Femur (tissue), 1 donor: ENCODE measurements at places on chromosomes 1 and 21.
A peak's percentile ranks its signal among the peaks of the same experiment; 100 is the strongest.

DNA sequence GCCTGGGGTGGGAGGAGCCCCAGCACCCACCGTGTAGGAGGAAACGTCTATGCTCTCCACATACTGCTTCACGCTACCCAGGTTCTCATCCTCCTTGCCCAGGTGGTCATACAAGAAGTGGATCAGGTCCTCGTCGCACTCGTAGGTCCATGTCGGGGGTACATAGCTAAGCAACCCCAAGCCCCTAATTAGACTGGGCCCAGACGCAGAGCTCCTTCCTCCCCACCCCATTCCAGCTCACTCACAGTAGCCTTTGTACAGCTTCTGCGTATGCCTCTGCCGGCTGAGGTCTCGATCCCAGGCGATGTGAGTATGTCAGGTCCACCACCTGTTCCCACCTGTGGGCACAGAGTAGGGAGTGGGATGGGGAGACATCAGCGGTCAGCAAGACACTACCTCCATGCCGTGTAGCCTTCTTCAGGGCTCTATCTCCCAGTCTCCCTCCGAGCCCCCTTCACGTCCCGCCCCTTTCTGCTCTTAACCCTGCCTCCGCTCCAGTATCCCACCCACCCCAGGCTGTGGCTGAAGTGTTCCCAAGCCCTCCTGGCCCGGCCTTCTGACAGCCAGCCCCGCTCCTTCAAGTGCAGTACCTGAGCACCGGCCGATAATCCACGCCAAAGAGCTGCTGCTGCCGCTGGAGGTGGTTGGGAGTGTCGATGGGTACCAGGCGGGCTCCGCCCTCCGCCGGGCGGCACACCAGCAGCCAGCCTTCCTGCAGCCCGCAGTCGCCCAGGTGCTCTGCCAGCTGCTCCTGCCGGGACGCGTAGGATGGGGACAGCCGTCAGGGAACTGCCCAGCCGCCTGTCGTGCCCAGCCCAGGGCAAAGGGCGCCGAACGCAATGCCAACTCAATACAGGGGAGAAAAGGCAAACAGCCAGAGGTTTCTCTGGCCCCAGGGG is 919 bp downstream of the HECTD3 start:
- DNase-seq = no peak

DNA sequence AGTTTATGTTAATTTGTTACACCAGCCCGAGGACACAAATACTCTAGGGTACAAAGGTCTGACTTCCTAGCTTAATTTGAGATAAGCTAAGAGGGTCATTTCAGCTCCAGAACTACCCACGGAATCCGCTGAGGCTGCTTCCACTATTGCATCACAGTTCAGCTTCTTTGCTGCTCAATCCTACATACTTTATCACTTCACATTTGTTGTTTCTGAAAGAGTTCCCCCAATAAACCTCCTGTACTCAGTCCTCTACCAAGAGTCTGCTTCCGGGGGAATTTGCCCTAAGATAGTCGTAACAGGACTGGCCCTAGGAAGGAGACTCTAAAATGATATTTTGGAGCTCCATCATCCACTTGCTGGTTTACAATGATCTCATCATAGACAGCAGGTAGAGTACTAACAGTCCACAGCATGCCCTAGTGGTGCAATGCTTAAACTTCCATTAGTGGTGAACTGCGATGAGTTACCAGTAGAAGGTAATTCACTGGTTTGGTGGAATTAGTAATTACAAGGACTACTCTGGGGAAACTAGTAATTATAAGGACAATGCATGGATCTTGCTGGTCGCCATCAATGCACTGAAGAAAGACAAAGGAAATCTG is 229.3 kb downstream of the USH2A start:
- no peak for DNase-seq

DNA sequence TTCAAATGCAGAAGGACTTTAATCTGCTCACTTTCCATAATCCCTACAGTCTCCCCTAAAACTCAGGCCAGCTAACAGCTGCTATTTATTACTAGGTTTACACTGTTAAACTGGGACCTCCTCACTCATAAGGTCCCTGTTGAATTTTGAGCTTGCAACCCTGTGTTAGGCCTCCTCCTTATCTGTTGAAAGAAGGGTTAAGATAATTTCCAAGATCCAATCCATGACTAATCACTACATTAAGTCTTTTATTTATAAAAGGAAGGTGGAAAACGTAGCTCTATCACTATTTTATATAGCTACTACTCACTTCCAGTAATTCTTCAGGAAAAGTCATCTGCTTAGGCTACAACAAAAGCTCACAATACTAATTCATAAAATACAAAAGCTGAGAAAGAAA is 79.5 kb downstream of the EVI5 start:
- DNase-seq = no peak

DNA sequence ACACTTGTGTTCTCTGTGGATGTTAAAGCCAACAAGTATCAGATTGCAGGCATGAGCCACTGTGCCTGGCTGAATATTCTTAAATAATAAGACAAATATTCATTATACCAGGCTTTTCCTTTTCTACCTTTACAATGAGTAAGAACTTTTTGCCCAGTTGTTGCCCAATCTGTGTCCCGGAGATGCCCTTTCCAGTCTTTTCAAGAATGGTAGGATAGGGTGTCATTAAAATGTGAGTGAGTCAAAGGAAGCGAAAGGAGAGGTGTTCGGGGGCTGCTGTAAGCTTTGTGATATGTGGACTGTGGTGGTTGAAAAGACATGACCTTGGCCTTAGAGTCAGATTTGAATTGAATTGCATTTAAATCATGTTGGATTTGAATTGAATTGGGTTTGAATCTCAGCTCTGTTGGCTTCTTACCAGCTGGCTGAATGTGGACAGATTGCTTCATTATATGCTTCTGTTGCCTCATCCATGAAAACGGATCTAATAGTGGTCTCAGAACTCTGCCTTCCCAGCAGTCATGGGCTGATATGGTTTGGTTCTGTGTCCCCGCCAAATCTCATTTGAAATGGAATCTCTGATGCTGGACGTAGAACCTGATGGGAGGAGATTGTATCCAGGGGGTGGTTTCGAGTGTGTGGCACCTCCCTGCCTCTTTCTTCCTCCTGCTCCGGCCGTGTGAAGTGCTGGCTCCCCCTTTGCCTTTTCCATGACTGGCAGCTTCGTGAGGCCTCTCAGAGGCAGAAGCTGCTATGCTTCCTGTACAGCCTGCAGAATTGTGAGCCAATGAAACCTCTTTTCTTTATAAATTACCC is 22.7 kb upstream of the AADACL3 start:
- DNase-seq = no peak

DNA sequence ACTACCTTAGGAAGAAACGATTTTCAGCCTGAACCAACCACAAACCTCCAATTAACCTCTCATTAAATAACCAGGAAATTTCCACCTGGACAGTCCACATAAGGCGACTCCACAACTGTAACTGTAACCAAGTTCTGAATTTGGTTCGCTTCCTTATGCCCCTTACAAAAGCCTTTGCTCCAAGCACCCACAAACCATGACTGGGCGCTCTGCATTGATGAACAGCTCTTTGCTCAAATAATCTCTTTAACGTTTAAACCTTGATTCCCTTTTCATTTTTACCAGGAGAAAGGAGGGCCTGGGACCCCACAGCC is 38.2 kb upstream of the ZNF124 start:
- DNase-seq = no peak

DNA sequence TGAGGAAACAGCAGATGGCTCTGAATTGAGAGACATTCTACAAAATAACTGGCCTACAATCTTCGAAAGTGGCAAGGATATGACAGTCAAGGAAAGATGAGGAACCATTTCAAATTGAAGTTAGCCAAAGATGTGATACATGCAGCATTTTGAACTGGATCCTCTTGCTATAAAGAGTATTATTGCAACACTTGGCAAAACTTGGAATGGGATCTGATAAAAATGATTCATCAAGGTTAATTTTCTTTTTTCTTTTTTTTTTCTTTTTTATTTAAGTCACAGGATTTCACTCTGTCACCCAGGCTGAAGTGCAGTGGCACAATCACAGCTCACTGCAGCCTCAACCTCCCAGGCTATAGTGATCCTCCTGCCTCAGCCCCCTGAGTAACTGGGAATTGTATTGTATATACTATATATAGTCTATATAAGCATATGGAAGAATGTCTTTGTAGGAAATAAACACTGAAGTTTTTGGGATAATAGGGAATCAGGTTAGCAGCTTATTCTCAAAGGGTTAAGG is 49.8 kb upstream of the GJA8 start:
- no peak for DNase-seq

- peak; percentile 39 for DNase-seq
Observed at GRCh38 chr1:91725989-91726721, 159.8 kb downstream of the TGFBR3 start.

GRCh38 chr1:187203257-187203656 is 374.5 kb downstream of the PLA2G4A start:
- no peak for DNase-seq

- no peak for DNase-seq
Observed at GRCh38 chr1:26517766-26518049, 11.9 kb upstream of the RPS6KA1 start.

DNA sequence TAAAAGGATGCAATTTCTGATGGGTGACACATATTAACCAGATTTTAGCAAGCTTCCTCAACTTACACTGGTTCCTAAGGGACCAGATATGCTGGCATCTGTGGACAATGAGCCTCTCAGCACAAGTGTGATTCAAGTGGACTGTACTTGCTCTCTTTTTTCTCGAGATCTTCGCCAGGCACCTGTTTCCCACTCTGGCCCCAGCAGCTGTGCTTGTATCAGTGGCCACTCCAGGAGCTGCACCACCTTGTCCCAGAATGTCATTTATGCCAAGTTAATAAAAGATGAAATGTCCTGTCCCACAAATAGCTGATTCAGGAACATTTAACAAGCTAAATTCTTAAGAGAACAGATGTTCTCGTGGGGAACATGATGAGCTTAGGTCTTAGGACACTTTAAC is 14.6 kb downstream of the C1orf198 start:
- no peak for DNase-seq

DNA sequence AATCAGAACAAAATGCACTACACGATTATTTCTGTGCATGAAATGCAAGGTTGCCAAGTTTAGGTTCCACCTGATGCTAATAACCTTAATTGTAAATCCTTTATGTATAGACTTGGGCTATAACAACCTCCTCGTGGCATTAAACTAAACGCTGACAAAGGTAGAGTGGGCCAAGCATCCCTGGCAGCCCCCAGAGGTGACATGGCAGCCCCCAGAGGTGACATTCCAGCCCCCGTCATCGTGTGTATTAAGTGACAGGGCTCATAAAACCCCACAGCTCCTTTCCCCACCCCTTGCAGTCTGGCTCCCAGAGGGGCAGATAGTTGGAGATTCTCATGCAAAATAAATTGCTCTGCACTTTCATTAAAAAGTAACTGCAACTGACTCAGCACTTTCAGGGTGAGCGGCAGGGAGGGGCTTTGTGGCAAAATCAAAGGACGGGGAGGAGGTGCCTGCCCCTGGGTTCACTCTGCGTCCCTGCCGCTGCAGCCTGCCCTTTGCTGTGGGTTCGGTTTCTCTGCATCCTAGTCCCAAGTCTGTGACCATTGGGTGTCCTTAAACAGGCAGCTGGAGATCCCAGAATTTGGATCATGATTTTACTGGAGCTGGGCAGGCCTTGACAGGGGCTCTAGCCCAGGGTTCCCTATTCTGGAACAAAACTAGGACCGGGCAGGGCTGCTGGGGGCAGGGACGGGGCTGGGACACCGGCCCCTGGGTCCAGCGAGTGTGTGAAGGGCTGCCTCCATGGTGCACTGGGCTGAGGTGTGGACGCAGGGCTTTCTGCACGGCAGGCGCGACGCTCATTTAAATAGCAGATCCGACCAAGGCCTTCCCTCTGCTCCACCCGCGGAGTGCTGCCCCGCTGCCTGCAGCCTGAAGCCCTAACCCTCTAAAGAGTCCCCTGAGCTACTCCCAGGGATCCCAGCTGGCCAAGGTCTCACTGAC is 234.9 kb upstream of the VAMP3 start:
- no peak for DNase-seq

DNA sequence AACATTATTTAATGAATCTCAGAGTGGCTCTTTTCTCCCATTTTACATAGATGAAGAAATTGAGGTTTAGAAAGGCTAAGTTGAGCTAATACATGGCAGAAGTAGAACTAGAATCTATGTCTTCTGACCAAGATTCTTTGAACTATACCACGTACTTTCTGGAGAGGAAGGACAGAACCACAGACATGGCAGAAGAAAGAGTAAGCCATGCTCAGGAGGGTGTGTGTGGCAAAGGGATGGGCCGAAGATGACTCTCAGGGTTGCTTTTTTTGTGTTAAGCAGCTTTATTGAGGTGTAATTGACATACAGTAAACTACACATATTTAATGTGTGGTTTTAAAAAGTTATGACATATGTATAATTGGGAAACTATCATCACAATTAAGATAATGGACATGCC is 69.5 kb downstream of the PEX14 start:
- DNase-seq = no peak

GRCh38 chr1:200474633-200475032 is 64.8 kb upstream of the ZNF281 start:
- no peak for DNase-seq

DNA sequence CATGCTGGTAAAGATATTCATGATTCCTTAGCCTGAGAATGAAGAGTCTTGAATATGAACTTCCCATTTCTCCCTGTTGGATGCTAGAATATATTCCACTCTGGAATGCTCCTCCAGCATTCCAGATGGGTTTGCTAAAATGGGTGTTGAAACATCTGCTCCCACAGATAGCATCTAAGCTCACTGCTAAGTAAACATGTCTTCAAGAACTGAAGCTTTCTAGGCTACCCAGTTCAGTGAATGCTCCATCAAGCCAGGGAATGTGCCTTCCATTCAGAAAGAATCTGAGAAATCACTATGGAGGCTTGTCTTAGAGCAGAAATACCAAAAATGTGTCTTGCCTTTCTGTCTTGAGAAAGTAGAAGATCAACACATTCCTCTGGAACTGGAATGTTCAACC is 81.1 kb downstream of the TNFSF18 start:
- no peak for DNase-seq

GRCh38 chr1:232249861-232250777 is 379.8 kb downstream of the SIPA1L2 start:
- DNase-seq = no peak

DNA sequence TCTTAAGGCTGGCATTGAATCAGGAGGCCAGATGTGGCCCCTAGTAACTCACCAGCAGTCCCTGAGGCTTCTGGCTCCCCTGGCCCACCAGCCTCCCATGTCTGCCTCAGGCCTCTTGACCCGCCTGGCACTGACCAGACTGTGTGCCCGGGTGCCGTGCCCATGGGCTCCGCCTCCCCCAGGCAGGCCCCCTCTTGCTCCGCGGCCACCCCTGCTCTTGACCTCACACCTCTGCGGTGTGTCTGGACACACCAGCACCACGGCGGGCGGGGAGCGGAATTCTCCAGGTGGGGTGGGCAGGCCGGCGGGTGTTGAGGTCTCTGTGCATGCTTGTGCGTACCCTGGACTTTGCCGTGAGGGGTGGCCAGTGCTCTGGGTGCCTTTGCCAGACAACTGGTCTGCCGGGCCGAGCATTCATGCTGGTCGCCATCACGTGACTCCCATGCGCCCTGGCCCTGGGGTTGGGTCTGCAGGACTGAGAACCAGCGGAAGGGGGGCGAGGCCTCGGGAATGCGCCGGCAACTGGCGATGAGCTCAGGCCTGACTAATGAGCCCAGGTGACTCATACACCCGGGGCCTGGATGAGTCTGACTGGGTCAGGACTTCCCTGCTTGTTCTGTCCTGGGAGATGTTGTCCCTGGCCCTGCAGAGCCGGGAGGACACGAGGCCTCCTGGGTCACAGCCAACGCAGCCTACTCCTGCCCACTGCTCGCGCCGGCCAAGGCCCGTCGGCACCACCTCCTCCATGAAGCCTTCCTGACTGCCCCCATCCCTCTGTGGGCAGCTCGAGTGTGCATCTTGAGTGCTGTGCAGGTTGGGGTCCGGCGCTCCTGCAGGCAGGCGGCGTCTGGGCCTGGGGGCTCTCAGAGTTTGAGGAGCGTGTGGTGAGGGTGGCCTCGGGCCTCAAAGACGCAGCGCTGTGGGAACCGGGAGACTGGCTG is 22.6 kb downstream of the COL18A1 start:
- no peak for DNase-seq

- peak; percentile 74 for DNase-seq
Observed at GRCh38 chr1:156076609-156077429, 5.4 kb downstream of the MEX3A start.
